ENCODE measurements at places on chromosomes 4 and X. TPM values are rescaled to one million over a fixed set of nuclear protein-coding genes. Genes with fewer than 3 reads are reported as not detected.

- H3K4me1 ChIP-seq, result peaks cover 90% of the 10 kb centered on the region
- no peak overlapping the region for H3K4me3 ChIP-seq
- H3K36me3 ChIP-seq, result peaks cover 3% of the 10 kb centered on the region
- no peaks in the 10 kb centered on the region for H3K27me3 ChIP-seq
Observed at GRCh38 chr4:148056879-148057278, 325.0 kb downstream of the ARHGAP10 start.

- no peak for DNase-seq
- peaks cover 4% of the 10 kb centered on the region for H3K4me1 ChIP-seq
- no peak overlapping the region for H3K4me3 ChIP-seq
- peaks cover 9% of the 10 kb centered on the region for H3K27me3 ChIP-seq
Observed at GRCh38 chr4:74481891-74482609, 37.1 kb downstream of the AREG start.

- H3K4me1 ChIP-seq, result no peaks in the 10 kb centered on the region
- peaks cover 5% of the 10 kb centered on the region for H3K27me3 ChIP-seq
- no peak overlapping the region for H3K4me3 ChIP-seq
- H3K27ac ChIP-seq, result no peak overlapping the region
- no peak for DNase-seq
Observed at GRCh38 chr4:145278341-145279121, 98.1 kb upstream of the OTUD4 start.

DNA sequence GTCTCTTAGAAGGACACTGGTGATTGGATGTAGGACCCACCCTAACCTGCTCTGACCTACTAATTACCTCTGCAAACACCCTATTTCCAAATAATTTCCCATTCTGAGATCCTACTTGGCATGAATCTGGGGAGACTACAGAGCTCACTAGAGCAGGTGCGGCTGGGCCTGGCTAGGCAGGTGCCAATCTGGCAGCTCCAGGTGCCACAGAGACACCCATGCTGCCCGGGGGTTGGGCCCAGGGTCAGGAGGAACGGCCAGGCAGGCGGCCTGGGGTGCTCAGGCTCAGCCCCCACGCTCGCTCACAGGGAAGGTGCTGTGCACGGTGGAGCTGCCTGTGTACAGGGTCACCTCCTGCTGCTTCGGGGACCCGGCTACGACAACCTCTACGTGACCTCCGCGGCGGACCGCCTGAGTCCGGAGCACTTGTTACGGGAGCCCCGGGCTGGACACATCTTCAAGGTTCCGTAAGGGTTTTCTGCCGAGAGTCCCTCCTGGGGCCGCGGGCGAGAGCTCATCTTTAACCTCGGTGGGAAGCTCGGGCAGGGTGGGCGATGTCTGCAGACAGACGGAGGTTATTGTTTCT is 26.5 kb upstream of the PLCXD1 start:
- no peaks in the 10 kb centered on the region for H3K27me3 ChIP-seq
- peaks cover 19% of the 10 kb centered on the region for H3K4me1 ChIP-seq
- H3K27ac ChIP-seq, result no peak overlapping the region
- DNase-seq, result no peak
- peaks cover 8% of the 10 kb centered on the region for H3K36me3 ChIP-seq

DNA sequence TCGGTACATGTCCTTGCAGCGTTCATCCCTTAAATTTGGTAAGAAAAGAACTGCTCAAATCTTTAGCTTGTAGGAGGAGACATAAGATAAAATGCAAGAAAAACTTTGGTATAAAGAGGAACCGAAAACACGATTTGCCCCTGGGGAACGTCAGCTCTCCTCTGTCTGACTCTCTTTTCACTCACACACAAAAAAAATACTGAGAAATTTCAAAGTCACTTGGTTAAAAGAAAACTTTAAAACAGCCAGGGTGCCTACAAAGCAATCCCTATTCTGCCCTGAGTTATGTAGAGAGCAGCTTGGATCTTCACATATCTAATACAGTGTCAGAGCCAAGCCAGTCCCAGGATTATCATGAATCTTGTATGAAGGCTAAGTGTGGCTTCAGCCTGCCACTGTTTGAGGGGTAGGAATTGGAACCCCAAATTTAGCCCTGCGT is 248.5 kb upstream of the CXXC4 start:
- no peak for DNase-seq
- no peaks in the 10 kb centered on the region for H3K27me3 ChIP-seq
- no peaks in the 10 kb centered on the region for H3K36me3 ChIP-seq
- no peak overlapping the region for H3K4me3 ChIP-seq
- no peaks in the 10 kb centered on the region for H3K4me1 ChIP-seq

DNA sequence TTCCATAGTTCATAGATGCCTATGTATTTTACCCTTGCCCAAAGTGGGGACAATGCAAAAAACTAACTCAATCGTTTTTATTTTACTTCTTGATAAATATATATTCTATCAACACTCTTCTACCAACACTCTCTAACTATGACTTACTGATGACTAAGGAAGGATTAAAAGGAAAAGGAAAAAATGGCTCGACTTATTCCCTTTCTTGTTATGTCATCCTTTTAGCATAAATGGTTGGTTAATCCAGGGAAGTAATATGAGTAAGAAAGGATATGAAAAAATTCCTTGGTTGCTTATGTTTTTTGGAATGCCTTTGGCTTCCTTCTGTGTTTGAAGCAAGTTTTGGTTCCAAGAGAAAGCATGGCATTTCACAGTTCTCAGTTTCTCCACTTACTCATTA is 1087.1 kb downstream of the C4orf33 start:
- no peaks in the 10 kb centered on the region for H3K27me3 ChIP-seq
- H3K36me3 ChIP-seq, result no peaks in the 10 kb centered on the region
- H3K27ac ChIP-seq, result no peak overlapping the region
- no peak for DNase-seq
- no peaks in the 10 kb centered on the region for H3K4me1 ChIP-seq
- no peak overlapping the region for H3K4me3 ChIP-seq

DNA sequence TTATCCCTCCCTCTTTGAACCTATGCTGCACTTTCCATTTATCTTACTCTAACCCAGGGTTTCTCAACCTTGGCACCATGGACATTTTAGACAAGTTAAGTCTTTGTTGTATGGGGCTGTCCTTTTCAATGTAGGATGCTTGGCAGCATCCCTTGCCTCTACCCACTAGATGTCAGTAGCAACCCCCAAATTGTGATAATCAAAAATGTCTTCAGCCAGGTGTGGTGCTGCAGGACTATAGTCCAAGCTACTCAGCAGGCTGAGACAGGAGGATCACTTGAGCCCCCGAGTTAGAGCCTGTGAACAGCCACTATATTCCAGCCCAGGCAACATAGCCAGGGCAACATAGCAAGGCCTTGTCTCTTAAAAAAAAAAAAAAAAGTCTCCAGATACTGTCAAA is 7.0 kb downstream of the LRCH2 start:
- H3K4me3 ChIP-seq, result no peak overlapping the region
- H3K27ac ChIP-seq, result no peak overlapping the region
- H3K27me3 ChIP-seq, result peaks cover 6% of the 10 kb centered on the region
- H3K4me1 ChIP-seq, result no peaks in the 10 kb centered on the region

DNA sequence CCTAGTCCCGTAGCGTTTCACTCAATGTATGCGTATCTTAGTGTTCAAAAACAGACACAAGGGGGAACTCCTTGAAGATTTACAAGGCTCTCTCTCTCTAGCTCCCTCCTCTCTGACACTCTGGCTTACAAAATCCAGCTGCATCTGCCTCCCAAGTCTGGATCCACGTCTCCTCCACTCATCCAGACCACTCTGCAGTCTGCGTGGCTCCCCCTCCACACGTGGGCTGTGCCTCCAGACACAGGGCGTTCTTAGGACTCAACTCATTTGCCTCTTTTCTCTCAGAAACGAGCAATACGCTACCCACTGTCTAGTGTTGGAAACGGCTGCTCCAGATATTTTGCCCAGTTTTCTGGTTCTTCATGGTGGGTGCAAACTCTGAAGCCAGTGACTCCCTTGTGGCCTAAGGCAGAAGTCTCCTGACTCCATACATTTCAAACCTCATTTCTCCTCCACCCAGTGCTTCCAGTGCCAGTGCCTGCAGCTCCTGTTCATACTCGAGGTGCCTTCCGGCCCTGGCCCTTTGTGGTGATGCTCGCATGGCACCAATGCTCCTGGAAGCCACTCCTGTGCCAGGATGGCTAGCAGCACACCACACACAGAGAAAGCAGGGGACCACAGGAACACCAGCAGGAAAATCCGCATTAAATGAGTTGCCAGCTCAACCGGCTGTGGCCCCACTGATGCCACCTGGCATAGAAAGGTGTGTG is 24.1 kb downstream of the NAT8L start:
- H3K4me3 ChIP-seq, result no peak overlapping the region
- H3K36me3 ChIP-seq, result no peaks in the 10 kb centered on the region
- H3K27me3 ChIP-seq, result peaks cover 1% of the 10 kb centered on the region
- H3K27ac ChIP-seq, result no peak overlapping the region
- DNase-seq, result no peak

- H3K27me3 ChIP-seq, result peaks cover 3% of the 10 kb centered on the region
- peaks cover 2% of the 10 kb centered on the region for H3K36me3 ChIP-seq
- no peak overlapping the region for H3K27ac ChIP-seq
Observed at GRCh38 chr4:3384771-3385710, 56.7 kb upstream of the HGFAC start.

DNA sequence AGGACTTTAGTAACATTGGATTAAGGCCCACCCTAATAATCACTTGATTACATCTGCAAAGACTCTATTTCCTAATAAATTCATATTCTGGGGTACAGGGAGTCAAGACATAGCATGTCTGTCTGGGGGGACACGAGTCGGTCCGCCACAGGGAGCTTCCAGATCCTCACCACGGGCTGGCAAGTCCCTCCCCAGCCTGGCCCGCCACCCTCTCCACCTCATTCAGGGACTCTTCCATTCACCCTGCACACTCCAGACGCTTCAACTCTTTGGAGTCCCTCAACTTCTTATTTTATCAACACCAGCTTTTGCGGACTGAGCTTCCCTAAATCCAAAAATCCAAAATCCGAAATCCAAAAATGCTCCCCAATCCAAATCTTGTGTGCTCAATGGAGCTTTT is 71.2 kb downstream of the DCTD start:
- DNase-seq, result no peak
- no peaks in the 10 kb centered on the region for H3K27me3 ChIP-seq
- no peak overlapping the region for H3K27ac ChIP-seq
- no peak overlapping the region for H3K4me3 ChIP-seq
- H3K36me3 ChIP-seq, result no peaks in the 10 kb centered on the region
- no peaks in the 10 kb centered on the region for H3K4me1 ChIP-seq

DNA sequence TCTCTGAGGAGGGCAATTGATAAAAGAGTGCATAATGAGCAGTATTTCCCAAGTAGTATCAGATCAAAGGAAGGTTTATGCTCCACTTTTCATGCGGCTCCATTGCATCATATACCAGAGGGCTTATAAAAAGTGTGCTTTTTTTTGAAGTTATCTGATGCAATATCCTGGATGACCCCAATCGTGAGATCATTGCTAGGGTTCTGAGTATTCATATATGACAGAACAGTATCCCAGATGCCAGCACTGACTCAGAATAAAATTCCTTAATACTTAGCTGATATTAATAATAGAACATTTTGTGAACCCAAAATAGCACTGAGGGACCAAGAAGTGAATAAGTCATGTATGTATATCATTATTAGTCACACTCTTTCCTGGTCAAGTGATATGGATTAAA is 945.5 kb upstream of the AGA start:
- no peak for DNase-seq
- no peak overlapping the region for H3K4me3 ChIP-seq
- H3K27me3 ChIP-seq, result no peaks in the 10 kb centered on the region
- H3K27ac ChIP-seq, result no peak overlapping the region

GRCh38 chrX:84187533-84188319 is at the start of gene RPS6KA6:
TSS of gene RPS6KA6 (minus strand) at chrX:84188199. CDS start at chrX:84187899, 300 bp downstream.
- peaks cover 23% of the 10 kb centered on the region for H3K27me3 ChIP-seq
- H3K36me3 ChIP-seq, result no peaks in the 10 kb centered on the region

DNA sequence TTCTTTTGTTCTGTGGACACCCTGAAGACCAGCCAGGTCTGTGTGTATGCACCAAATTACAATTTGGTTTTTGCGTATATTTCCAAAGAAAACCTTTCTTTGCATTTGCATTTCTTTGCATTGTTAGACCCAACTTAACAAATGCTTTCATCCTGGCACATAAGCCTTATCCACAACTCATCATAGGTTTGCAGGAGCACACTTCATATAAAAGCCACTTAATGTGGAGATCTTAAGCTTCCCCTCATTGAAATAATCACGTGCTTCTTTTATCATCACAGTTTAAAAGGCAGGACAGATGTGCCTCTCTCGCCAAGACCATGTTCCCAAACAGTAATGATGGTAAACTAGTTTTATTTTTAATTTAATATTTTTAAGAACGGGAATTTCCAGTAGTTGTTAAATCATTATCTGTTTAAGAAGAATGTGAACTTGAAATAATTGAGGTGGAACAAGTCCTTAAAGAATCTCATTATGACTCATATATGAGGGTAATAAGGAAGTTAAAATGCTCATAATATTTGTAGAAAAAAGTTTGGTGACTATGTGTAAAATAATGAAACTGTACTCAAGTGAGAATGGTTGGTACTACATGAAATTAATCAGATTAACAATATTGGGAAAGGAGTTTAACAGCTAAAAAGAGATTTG is 65.5 kb downstream of the GLRA3 start:
- H3K4me3 ChIP-seq, result no peak overlapping the region
- H3K36me3 ChIP-seq, result no peaks in the 10 kb centered on the region
- DNase-seq, result no peak
- H3K27ac ChIP-seq, result no peak overlapping the region
- no peaks in the 10 kb centered on the region for H3K27me3 ChIP-seq
- H3K4me1 ChIP-seq, result no peaks in the 10 kb centered on the region

DNA sequence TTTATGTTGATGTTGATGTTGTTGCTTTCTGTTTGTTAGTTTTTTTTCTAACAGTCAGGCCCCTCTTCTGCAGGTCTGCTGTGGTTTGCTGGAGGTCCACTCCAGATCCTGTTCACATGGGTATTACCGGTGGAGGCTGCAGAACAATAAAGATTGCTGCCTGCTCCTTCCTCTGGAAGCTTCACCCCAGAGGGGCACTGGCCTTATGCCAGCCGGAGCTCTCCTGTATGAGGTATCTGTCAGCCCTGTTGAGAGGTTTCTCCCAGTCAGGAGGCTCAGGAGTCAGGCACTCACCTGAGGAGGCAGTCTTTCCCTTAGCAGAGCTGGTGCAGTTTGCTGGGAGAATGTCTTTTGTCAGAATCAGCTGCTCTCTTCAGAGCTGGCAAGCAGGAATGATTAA is 34.7 kb downstream of the CDX4 start:
- no peak overlapping the region for H3K27ac ChIP-seq
- no peaks in the 10 kb centered on the region for H3K27me3 ChIP-seq
- no peak for DNase-seq
- H3K4me3 ChIP-seq, result no peak overlapping the region
- H3K4me1 ChIP-seq, result no peaks in the 10 kb centered on the region
- H3K36me3 ChIP-seq, result no peaks in the 10 kb centered on the region

DNA sequence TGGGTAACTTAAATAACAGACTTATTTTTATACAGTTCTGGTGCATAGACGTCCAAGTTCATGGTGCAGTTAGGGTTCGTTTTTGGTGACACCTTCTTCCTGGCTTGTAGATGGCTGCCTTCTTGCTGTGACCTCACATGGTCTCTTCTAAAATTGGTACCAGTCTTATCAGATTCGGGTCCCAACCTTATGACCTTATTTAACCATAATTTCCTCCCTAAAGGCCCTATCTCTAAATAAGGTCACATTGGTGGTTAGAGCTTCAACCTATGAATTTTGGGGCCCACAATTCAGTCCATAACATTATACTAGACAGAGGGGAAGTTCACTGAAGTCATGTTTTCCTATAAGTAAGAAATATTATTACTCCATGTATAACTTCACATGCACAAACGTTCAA is 128.0 kb downstream of the CFAP299 start:
- peaks cover 15% of the 10 kb centered on the region for H3K4me1 ChIP-seq
- no peaks in the 10 kb centered on the region for H3K27me3 ChIP-seq
- no peaks in the 10 kb centered on the region for H3K36me3 ChIP-seq
- no peak for DNase-seq
- H3K4me3 ChIP-seq, result no peak overlapping the region

Gene RNF150
- 0.43 TPM for total RNA-seq

Gene MAGEA4
- not detected for total RNA-seq

Gene PDGFC
- not detected for total RNA-seq

Gene TRIM2
- 1.4 TPM for total RNA-seq

Gene MMRN1
- total RNA-seq, result not detected

Gene UGT2B11
- not detected for total RNA-seq

Data from activated CD8-positive, alpha-beta T cell treated with anti-CD3 and anti-CD28 coated beads for 36 hours (primary cell).